LHCN-M2 (cell line): ENCODE measurements at places on chromosomes 12 and 14. TPM values are rescaled to one million over a fixed set of nuclear protein-coding genes. Genes with fewer than 3 reads are reported as not detected.

DNA sequence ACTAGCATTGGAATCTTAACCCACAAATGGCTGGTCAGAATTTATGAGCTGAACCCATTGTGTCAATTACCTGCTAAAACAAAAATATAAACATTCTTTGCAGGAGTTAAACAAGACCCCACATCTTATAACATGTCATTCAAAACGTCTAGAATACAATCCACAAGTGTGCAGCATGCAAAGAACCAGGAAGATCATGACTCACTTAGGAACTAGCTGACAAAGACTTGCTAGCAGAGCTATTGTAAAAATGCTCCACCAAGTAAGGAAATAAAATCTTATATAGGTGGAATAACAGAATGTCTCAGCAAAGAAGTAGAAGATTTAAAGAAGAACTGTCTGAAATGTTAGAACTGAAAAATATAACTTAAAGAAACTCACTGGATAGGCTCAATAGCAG is 26.5 kb upstream of the POC1B start:
- DNase-seq = peak; percentile 29

The UNG gene
- total RNA-seq = 76.5 and 87.1 TPM in 2 replicates

GRCh38 chr12:29710104-29710503 is 73.6 kb downstream of the TMTC1 start:
- no peak for DNase-seq

The RPS6KL1 gene
- total RNA-seq = 0.80 and 1.9 TPM in 2 replicates

The CLEC7A gene
- total RNA-seq = not detected in 2 replicates

DNA sequence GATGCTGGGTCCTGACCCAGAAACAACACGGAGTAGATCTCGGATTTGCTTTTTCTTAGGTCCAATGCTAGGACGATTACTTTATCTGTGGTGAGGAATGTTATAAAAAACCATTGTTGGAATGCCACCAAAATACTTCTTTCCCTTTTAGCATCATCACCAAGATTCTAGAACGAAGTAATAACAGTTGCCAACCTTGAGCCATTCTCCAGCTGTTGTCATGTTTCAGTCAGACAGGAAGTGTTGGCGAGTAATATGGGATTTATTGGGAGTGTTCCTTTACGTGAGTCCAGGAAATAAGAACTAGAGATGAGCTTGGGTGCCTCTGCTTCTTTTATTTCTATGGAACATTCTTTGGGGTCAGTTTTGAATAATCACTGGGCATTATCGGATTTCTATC is 892.9 kb downstream of the DIO2 start:
- peak; percentile 60 for DNase-seq

DNA sequence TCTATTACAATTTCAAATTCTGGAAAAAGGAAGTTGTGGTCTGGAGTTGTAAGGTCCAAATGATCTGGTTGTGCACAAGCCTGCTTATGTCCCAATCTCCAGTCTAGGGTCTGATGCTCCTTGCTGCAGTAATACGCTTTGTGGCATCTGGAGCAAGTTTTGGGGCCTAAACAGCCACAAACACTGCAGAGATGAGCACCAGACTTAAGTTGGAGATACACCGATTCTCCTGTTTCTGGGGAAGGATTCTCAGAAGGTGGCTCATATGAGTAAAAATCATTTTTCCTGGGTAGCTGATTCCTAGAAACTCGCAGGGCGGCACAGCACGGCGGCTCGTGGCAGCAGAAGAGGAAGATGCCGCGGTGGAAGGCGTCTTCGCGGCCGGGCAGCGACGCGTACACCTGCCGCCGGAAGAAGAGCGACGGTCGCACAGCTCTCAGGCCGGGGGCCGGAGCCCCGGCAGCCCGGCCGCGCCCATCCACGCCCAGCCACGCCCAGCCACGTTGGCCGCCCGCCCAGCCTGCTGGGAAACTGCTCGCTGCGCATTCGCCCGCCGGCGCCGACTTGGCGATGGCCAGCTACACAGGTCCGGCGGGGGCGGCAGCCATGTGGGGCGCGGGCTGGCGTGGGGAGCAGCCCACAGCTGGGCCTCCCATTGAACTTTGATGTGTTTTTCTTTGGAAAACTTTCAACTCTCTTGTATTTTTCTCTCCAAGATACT is 129.0 kb downstream of the ASCL4 start:
- no peak for DNase-seq

DNA sequence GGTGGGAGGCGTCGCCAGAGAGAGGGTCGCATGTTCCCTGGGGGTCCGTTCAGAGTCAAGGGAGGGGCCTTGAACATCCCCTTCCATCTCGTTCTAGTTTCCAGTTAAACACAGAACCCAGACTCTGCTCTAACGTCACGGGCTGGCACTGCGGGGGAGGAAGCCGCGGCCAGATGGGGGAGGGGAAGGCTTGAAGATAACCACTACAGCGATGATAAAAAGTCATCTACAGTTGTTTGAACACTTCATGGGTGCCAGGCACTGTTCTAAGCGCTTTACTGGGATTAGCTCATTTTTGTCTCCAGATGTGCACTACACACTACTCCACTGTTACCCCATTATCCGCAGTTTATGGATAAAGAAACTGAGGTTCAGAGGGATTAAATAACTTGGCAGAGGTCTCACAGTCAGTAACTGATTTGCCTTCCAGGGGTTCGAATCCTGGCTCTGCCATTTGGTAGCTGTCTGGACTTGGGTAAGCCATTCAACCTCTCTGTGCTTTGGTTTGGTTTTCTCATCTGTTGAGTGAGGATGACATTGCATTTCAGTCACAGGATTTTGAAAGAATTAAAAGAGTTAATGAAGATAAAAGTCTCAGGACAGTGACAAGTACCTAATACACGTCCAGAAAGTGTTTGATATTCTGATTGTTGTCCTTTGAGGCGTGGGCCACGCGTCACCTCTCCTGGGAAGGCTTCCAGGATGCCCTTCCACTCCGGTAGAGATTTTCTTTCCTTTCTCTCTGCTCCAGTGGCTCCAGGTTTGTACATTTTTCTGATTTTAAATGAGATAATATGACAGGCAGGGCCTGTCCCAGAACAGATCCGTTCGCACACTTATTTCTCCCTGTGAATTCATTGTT is 798 bp upstream of the RASAL1 start:
- DNase-seq = no peak

- no peak for DNase-seq
These were observed 4.7 kb upstream of the FAM234B start for GRCh38 chr12:13039328-13039956.

- DNase-seq = peak; percentile 35
These were observed 1.9 kb downstream of the DAAM1 start for GRCh38 chr14:59190372-59190771.

GRCh38 chr12:52519826-52520662 is at the start of gene KRT5:
Gene KRT5, minus strand, starts transcription at chr12:52520394. Its CDS starts 98 bp downstream, at chr12:52520296.
- no peak for DNase-seq

- no peak for DNase-seq
These were observed 80.2 kb upstream of the PTPRR start for GRCh38 chr12:71000748-71001147.

The RACGAP1 gene
- 167 and 177 TPM in 2 replicates for total RNA-seq

GRCh38 chr14:24066496-24067132 is 4.7 kb upstream of the CPNE6 start:
- DNase-seq = no peak

The EML5 gene
- total RNA-seq = 0.06 and 0.17 TPM in 2 replicates

The GARIN6 gene
- total RNA-seq = not detected in 2 replicates

The MIP gene
- total RNA-seq = not detected in 2 replicates

DNA sequence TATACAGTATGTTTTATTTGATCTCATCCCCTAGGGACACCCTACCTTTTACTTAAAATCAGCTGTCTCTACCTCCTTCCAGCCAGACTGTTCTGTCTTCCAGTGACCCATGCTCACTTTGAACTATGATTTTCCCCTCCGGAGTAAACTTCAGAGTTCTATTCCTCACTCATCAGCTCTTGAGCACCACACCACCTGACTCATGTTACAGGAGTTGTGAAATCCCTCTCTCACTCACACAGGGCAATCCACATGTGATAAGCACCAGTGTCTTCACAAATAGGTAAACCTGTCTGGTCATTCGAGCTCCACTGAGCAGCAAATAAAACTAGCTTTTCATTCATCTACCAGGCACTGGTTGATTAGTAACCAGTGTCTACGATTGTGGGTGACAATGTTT is 177.3 kb upstream of the BMP4 start:
- DNase-seq = peak; percentile 27

GRCh38 chr14:100082723-100083122 is 17.5 kb downstream of the EVL start:
- DNase-seq = no peak

The TAS2R9 gene
- 0.34 TPM in 1 of 2 replicates, not detected in the other for total RNA-seq

DNA sequence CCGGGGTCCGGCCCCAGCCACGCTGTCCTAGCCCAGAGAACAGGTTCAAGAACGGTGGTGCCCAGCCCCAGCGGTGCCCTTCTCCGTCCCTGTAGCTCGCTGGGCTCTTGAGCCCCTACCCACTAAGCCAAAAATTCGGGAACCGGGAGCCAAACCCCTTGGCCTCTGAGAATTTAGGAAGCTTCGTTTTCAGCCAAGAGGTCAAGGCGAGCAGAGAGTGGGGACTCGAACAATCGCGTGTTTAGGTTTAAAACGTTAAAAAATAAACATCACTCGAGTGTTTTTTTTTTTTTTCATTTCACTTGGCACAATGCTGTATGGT is 6.2 kb downstream of the SIX1 start:
- DNase-seq = peak; percentile 44

DNA sequence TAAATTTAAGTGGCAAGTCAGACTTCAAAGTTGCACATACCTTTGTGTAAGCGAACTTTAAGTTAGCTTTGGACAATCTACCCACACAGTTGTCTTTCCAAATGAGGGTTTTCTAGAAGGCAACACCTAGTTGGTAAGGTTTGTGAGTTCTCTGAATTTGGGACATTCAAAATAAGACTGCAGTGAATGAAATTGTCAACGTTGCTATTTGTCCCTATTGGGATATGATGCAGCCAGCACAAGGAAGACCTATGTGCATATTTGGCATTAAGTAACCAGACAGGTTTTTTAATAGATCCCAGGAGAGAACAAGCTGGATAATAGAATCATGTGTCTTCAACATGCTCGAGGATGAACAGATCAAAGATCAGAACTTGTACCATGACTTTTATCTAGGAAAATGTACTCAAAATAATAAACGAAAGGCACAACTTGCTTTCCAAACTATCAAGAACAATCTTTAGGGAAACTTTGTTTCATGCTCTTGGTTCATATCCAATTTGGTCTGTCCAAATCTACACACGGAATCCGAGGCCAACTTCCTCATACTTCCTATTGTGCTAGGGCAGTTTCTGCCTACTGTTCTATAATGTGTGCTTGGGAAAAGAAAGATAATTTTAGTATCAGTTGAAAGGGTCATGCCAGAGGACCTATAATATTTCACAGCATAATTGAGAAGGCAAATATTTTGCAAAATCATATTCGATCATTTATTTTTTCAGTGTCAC is 284.2 kb upstream of the SOX5 start:
- DNase-seq = no peak

The NYNRIN gene
- total RNA-seq = 0.06 TPM in 2 replicates

The BATF gene
- not detected in 2 replicates for total RNA-seq

- DNase-seq = no peak
These were observed 30.5 kb downstream of the ATL1 start for GRCh38 chr14:50590464-50590863.

DNA sequence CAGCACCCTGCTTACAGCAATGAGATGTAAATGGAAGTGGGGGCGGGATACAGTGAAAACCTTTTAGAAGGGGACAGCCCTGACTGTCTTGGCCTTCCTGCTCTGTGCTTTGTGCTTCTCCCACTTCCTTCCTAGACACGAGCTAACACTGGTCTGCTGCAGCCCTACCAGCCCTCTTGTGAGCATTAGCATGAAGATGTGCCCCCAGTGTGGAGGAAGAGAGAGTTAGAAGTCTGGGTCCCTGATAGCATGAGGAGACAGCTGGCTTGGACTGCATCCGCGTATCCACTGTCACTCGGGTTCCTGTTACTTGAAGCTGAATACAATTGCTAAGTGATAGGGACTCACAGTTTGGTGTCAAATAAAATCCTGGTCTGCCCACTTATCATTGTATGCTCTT is 248.1 kb upstream of the SOX5 start:
- no peak for DNase-seq

The WIF1 gene
- total RNA-seq = 1.1 and 2.2 TPM in 2 replicates

The SOX5 gene
- total RNA-seq = 0.19 and 2.4 TPM in 2 replicates

The ITGB7 gene
- not detected in 2 replicates for total RNA-seq

The AMIGO2 gene
- 16.7 and 23.0 TPM in 2 replicates for total RNA-seq

The FLRT2 gene
- total RNA-seq = 7.5 and 17.6 TPM in 2 replicates

DNA sequence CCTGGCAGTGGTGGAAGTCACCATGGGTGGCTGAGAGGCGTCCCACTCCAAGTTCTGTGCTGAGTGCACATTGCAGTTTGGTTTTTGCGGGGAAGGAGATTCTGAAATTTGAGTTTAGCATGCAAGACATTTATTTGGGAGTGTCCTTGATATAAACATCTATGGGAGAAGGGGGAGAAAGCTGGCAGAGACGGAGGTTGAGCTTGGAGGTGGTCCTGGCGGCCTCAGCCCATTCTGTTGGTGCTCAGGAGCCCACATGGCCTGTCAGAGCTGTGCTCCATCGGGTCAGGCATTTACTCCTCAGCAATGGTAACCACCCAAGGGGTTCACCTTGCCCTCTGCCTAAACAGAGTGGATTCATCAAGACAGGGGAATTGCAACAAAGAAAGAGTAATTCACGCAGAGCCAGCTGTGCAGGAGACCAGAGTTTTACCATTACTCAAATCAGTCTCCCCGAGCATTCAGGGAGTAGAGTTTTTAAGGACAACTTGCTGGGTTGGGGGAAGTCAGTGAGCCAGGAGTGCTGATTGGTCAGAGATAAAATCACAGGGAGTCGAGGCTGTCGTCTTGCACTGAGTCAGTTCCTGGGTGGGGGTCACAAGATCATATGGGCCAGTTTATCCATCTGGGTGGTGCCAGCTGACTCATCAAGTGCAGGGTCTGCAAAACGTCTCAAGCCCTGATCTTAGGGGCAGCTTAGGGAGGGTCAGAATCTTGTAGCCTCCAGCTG is 323.3 kb upstream of the TMEM132C start:
- no peak for DNase-seq

- DNase-seq = no peak
These were observed 3.3 kb upstream of the KRT18 start for GRCh38 chr12:52945389-52946232.

GRCh38 chr12:11876307-11876706 is 194.4 kb upstream of the BCL2L14 start:
- no peak for DNase-seq

The CLEC2B gene
- 7.8 and 16.2 TPM in 2 replicates for total RNA-seq

- DNase-seq = peak; percentile 70
These were observed 32.4 kb downstream of the HIGD1C start for GRCh38 chr12:50984586-50985298.
